ENCODE measurements at places on chromosomes 1 and 21.
A peak's percentile ranks its signal among the peaks of the same experiment; 100 is the strongest.

- no peak for DNase-seq
These were observed 31.8 kb upstream of the KLHDC7A start for GRCh38 chr1:18448889-18449288.

GRCh38 chr1:18089488-18089887 lies 18.1 kb upstream of the IGSF21 start:
- no peak for DNase-seq

DNA sequence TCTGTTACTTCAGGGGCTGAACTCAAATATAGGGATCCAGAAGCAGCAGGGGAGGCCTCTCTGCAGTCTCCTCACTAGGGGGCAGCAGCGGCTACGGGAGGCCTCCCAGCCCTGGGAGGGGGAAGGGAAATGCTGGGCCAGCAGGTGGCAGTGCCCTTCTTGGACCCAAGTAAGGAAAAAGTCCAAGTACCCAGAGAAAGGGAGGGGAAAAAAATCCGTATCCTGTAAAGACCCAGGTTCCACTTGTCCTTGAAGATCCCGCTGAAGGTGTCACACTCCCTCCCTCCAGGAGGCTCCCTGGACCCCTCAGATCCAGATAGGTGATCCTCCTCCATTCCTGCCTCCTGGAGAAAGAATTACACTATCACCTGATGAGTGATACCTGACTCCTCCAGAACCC lies 14.1 kb upstream of the NUAK2 start:
- peak; percentile 69 for DNase-seq

- DNase-seq = no peak
These were observed 3.0 kb downstream of the TTC13 start for GRCh38 chr1:230975636-230976035.

DNA sequence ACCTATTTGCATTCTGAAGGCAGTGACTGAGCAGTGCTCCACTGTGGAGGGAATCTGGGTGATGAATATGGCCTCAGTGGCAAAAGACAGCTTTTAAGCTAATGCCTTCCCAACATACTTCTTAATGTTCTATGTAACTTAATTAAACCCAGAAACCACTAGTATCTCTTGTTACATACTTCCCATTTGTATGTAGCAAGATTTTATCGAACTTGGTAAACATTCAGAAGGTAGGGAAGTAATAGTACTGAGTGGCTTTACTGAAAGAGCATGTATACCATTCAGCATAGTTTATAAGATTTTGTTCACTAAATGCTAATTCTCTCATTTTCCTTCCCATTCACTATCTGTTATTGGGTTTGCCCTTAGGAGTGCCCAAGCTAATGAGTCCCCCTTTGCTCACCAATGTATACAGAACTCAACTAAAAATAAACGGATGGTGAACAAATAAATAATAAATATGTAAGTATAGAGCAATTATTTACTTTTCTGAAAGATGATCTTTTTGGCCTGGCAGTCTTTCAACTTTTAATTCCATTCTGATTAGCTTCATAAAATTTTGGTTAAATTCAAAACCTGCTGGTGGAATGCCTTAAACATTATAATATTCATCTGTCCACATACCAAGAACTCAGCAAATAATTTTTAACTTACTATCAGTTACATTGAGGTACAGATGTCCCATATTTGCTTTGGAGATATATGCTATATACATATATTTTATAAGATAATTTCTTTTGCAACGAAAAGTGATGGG lies 204.4 kb downstream of the APP start:
- no peak for DNase-seq

- DNase-seq = no peak
These were observed 28.9 kb downstream of the DOP1B start for GRCh38 chr21:36185523-36185922.

GRCh38 chr1:118504867-118505266 lies 319.8 kb upstream of the SPAG17 start:
- no peak for DNase-seq

- no peak for DNase-seq
These were observed 93.1 kb downstream of the ADCY10 start for GRCh38 chr1:167820684-167821355.

DNA sequence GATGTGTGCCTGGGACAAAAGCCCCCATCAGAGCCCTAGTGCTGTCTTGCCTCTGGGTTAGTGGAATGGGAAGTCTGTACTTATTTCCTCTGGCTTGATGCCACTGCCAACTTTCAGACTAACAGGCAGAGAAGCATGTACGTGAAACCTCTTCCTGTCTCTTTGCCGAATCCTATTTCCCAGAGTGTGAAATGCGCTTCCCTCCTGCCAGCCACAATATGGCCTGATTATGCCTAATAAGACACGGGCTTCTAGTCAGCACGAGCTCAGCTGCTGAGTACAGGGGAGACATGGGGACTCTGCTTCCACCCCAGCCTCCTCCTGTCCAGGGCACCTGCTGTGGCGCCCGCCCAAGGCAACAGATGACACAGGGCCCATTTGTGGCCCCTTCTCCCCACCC lies 111.4 kb downstream of the KCND3 start:
- no peak for DNase-seq

DNA sequence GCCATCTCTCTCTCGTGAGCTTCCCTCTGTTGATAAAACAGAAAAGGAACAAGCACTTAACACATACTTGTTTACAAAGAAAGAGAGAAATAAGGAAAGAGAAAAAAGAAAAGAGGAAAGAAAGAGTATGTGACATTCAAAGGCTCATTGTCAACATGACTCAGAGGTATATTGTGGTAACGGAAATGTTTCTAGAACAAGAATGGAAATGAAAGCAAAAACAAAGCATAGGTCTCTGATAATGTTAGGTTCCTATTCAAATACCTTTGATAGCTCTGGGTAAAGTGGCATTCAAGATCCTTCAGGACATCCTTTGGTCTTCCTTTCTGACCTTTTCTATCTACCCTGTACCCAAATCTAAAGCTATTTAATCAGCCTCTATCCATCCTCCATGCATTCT lies 67.4 kb upstream of the DMRTA2 start:
- no peak for DNase-seq

GRCh38 chr1:204295671-204296070 lies 64.1 kb downstream of the PLEKHA6 start:
- no peak for DNase-seq

GRCh38 chr21:42160111-42160721 lies 58.7 kb upstream of the ABCG1 start:
- DNase-seq = no peak

- no peak for DNase-seq
These were observed 60.4 kb downstream of the TEX35 start for GRCh38 chr1:178573330-178573729.

- no peak for DNase-seq
These were observed 493.2 kb downstream of the PTPRC start for GRCh38 chr1:199132006-199132405.

DNA sequence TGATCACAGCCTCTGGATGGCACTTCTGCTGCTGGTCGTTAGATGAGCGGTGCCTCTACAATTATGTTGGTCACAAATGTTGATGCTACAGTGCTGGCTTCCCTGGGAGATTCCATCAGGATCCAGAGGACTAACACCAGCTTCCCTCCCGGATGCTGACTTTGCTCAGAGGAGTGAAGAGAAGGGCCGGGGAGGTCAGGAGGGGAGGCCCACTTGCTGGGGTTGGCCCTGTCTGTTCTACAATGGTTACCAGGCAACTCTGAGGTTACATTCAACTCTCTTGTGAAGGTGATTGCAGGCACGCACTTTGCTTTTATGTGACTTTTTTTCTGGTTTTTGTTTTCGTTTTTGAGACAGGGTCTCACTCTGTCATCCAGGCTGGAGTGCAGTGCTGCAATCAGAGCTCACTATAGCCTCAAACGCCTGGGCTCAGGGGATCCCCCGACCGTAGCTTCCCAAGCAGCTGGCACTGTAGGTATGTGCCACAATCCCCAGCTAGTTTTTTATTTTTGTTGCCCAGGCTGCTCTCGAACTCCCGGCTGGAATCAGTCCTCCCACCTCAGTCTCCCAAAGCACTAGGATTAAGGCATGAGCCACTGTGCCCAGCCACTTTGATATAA lies 112.5 kb downstream of the ADSS2 start:
- no peak for DNase-seq

GRCh38 chr1:151158751-151159251 lies 2.4 kb downstream of the TNFAIP8L2 start:
- DNase-seq = no peak

GRCh38 chr21:39381009-39381408 lies 32.1 kb upstream of the HMGN1 start:
- DNase-seq = no peak

DNA sequence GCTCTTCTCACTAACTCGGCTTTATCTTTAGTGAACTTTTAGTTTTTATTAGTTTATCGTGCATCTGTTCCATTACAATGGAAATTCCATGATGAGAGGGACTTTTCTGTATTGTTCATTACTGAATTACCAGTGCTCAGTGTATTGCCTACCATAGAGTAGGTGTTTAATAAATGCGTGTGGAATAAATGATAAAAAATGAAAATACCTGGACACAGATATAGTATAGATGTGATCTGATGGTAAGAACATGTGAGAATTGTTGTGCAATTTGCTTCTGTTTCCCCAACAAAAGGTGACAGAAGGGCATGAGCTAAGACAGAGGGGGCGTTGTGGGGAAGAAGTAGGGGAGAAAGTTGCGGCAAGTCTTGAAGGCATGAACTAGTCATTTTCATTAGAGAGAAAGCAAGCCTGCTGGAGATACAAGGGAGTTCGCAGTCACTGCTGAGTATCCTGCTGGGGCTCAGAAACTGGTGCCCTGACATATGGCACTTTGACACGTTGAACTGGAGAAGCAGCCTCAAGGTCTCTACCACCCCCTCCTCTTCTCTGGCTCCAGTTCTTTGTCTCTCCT lies 5.6 kb upstream of the COG2 start:
- DNase-seq = no peak

DNA sequence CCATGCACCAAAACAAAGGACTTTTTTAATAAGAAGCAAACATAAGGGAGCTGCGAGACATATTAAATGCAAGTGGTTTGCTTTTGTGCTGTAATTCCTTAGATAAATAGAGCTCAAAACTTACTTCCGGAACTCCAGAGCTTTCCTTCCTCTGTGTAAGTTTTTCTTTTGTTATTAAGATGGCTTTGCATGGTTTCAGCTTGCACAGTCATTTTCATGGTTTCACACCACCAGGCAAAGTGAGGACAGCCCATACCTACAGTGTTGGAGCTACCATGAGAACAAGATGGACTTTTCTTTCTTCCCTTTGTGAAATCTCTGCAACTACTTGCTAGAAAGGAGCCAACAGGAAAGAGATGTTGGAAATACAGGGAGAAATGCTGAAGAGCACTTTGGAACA lies 368.0 kb downstream of the SETD4 start:
- no peak for DNase-seq

DNA sequence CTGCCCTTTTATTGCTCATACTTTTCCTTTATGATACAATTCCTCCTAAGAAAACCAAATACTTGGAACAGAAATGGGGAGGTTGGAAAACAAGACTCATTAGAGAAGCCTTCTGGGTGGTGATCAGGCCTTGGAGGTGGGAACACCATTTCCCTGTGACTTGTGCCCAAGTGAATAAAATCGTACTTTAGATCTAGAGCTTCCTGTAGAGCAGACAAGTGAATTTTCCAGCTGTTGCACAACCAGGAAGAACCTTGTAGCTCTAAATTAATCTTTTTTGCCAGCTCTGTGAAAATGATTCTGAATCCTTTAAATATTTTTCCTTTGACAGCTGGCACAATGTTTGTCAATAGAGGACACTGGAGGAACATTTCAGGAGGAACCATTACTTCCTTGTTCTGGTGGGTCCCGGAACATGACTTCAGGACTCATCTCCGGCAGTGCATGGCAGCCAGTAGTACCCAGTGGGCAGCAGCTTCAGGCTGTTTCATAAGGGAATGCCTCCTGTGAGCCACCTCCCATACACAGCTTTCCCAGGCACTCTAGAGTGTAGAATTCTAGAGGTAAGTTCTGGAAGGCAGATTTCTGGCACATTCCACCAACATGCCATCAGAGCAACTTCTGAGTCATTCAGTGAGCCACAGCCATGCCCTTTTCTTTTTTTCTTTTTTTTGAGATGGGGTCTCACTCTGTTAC lies 5.5 kb upstream of the SNAPIN start:
- DNase-seq = no peak

GRCh38 chr1:69568421-69569174 lies 876 bp downstream of the LRRC7 start:
- DNase-seq = no peak

GRCh38 chr1:240998441-240999015 lies 358.5 kb downstream of the RGS7 start:
- DNase-seq = no peak

- no peak for DNase-seq
These were observed 19.3 kb downstream of the AHCYL1 start for GRCh38 chr1:110003747-110004428.

DNA sequence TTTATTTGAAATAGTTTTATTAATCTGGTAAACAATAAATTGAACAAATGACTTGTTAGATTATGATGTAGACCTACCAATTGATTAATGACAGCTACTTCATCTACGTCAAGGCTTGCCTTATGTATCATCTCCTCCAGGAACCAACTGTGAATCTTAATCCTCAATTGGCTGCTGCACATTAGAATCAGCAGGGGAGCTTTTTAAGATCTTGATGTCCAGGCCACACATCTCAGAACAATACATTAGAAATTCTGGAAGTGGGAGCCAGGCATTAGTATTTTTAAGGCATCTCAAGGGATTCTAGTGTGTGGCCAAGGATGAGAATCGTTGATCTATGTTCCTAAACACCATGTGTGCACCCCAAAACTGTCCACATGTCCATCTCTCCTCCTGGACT lies 52.0 kb upstream of the LYPLAL1 start:
- DNase-seq = no peak

- DNase-seq = no peak
These were observed 6.0 kb upstream of the TUT4 start for GRCh38 chr1:52558941-52559340.

- DNase-seq = no peak
These were observed 21.3 kb downstream of the TRPM2 start for GRCh38 chr21:44374601-44375280.

GRCh38 chr1:213980906-213981305 lies 6.9 kb upstream of the PROX1 start:
- no peak for DNase-seq

DNA sequence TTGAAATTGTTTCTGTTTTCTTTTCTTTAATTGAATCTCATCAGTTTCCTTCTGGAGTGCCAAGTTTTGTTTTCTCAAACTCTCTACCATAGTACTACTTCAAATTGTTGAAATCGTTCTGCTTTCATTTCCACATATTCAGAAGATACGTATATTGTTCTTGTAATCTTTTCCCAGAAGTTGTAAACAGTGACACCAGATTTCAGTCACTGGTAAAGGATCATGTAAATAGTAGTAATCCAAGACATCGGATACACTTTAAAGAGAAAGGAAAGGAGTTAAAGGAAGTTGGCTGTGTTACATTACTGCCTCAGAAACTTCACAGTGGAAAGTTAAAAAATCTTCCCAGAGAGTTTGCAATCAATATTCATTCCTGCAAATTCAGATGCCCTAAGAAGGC lies 67.5 kb downstream of the RGL1 start:
- no peak for DNase-seq

DNA sequence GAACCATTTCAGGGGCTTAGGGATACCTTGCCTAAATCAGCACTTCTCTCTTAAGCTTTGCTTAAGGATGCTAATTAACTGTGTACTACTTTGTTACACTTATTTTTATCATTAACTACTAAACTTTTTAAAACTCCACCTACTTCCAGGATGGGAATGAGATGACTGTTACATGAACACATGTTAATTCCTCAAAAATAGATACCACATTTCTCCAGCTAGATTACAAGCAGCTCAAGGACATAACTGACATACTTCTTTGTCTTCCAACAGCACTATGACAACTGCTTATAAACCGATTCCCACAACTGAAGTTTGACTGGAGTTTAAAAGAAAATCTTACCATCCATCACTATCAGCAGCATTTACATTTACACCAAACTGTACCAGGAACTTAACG lies 53.7 kb downstream of the TP53BP2 start:
- DNase-seq = no peak
